ENCODE measurements at places on chromosomes 6 and 20.

DNA sequence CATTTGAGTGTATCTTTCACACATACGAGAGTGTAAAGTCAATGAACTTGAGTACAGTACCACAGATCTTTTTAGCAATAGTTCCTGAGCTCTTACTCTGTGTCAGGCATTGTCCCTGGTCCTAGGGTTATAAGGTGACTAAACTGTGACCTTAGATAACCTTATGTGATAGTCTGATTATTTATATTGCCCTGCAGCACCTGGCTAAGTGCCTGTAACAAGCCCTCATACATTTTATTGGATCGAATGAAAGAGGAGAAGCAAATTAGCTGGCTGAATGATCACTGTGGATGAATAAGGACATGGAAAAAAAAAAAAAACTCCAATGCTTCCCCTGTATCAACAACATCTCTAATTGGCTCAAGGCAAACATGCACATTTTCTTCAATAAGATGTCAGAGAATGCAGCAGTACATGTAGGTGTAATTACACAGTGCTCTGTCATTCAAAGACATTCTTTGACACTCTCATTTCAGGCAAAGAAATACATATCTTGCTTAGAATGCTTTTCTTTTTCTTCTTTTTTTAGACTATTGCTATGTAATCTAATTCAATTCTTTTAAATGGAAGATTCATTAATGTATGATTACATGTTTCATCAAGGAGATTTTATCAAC is 153.4 kb downstream of the PHACTR1 start:
- DNase-seq: no peak

DNA sequence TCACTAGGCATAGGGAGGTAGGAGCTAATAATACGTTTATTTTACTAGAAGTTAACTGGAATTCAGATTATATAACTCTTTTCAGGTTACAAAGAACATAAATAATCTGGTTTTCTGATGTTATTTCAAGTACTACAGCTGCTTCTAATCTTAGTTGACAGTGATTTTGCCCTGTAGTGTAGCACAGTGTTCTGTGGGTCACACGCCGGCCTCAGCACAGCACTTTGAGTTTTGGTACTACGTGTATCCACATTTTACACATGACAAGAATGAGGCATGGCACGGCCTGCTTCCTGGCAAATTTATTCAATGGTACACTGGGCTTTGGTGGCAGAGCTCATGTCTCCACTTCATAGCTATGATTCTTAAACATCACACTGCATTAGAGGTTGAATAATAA is 1.1 kb downstream of the HFE start:
- DNase-seq: peak; percentile 21

DNA sequence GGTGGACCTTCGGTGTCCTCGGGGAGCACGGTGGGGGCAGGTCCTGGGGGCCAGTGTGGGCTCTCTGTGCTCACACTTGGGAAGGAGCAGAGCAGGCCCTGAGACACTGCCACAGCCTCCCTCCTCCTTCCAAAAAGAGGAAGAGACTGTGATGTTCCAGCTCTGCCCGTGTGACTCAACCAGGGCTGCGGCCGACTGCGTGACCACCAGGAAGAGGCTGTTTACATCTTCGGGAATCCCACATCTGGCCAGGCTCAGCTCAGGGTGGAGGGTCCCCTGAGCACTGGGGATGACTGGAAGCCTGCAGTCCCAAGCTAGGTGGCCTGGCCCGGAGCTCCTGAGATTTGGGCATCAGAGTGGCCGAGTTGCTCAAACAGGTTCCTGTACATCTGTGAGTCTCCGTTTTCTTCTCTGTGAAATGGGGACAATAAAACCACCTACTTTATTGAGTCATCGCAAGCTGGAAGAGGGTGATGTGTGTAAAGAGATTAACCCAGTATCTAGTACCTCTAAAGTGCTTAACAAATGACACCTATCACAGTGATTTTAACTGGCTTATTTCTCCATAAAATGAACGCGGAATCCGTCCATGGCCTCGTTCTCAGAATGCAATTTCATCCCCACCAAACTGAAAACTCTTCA is 242.1 kb downstream of the DLL1 start:
- DNase-seq: peak; percentile 30

DNA sequence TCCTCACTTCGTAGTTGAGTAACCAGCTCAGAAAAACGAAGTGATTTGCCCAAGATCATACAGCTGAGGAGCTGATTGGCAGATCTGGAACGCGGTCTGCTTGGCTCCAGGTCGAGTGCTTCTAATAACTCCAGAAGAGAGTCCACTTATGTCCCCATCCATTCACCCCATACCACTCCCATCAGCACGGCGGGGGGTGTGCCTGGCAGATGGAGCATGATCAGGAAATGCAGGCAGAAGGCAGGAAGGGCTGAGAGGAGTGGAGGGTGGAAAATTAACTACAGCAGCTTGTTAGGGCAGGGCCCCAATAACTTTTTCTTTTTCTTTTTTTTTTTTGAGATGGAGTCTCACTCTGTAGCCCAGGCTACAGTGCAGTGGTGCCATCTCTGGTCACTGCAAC is 15.0 kb downstream of the FITM2 start:
- DNase-seq: no peak

DNA sequence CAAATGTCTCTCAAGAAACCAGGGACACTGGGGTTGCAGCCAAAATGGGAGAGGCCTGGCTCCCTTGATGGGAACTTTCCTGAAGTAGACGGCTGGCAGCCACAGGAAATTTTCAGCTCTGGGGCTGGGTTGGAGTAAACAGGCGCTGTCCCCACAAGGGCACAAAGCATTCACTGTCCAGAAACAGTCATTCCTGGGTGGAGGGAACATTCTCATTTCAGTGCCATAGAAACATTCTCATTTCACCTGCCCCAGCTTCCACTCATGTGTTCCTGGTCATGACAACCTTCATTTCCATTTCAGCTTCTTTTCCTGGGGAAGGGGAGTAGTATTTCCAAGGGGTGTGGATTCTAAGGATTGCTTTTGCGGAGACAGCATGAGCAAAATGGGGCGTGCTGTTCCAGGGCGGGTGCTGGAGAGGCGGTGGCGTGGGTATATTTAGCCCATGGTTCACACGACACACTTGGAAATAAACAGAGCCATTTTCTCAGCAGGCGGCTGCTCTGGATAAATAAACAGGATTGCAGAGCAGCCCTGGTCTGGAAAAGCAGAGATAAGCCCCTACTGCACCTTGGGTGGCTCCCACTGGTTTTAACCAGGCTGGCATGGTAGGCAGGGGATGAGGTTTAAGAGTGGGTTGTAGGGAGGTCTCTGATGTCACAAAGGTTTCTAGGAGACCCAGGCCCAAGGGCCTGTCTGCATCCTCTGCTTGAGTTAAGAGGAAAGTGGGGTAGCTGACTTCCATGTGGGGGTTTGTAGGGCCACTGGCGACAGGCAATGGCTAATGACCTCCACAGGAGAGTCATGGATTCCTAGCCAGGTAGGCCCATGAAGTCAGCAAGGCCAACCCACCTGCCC is 32.9 kb downstream of the COX4I2 start:
- DNase-seq: no peak

GRCh38 chr6:168286116-168286515 is 33.5 kb downstream of the DACT2 start:
- no peak for DNase-seq

DNA sequence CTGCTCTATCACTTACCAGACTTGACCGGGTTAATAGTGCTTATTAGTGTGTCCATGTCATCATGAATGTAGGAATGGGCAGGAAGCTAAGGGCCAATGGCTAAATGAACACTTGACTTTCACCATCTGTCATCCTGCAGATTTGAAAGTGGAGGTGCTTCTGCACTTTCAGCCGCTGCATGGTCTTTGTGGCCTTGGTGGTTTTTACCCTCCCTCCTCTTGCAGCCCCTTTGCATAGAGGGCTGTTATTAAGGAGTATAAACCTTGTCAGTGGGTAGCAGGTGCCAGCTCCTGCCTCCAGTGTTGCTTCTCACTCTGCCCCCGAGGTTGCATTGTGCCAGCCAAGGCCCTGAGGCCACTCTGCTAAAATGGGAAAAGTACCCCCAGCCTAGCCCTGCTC is 122.2 kb upstream of the TNFAIP3 start:
- DNase-seq: no peak

DNA sequence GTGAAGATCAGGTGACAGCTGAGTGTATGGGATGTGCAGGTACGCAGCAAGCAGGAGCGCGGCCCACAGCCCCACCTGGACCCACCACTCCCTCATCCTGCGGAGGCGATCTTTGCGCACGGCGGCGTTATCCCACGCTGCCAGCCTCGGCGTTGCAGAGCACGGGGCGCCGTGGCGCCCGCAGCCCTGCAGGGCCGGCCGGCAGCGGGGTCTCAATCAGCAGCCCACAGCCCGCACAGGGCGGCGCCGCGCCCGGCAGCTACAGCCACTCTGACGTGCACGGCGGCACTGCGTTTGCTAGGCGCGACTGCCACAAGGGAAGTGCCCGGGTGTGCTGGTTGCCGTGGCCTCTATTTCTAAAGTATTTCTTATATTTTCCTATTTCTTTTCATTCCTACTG is 46.9 kb downstream of the LAMA2 start:
- DNase-seq: no peak

DNA sequence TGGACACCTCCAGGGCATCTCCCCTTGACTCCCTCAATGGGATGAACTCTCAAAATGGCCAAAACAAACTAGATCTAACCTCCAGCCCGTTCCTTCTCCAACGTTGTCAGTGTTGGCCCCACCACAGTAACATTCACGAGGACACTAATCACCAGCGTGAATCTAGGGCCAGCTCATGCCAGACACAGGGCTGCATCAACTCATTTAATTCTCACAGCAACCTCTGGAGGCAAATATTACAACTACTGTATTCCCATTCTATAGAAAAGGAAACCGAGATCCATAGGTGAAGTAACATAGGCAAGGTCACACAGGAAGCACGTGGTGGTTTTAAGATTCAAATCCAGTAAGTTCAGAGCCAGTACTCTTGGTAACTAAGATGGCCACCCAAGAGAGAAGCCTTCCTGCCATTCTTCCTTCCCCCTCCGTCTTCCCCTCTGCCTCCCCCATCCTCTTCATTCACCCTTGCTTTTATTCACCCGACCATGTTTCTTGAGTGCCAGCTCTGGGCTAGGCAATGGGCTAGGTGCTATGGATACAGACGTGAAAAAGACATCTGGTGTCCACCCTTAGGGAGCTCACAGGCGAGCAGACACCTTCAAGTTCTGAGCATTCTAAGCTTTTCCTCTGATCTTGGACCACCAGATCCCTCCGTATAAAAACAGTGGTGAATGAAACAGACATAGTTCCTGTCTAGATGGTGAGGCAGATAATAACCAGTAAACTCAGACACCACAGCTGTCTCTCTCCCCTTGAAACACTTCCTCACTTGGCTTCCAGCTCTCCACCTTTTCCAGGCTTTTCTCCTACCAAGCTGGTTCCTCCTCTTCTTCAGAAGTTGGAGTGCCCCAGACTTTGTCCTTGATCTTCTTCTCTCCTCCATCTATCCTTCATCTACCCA is 9.6 kb downstream of the CCM2L start:
- no peak for DNase-seq

DNA sequence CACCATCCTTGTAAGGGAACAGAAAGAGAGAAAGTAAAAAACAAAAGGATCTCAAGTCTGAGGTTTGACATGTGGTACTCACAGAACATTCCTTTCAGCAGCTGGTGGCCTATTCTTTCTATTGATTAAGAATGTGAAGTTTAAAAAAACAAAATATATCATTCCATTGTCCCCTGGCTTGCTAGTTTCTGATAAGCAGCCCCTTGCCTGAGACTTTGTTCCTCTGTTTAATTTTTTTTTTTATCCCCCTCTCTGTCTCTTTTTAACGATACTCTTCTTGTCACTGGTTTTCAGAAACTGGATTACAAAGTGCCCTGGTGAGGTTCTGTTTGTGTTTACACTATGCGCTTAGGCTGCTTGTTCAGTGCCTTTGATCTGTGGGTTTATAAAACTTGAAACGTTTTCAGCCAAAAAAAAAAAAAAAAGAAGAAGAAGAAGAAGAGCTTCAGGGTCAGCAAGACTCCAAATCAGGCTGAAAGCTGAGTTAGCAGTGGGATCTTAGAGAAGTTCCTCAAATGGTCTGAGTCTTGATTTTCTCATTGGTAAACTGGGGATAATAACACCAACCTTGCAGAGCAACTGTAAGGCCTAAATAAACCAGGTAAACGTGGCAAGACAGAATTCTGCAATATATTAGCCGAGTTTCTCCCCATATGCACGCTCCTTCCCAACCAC is 45.1 kb upstream of the SLC22A23 start:
- no peak for DNase-seq

GRCh38 chr20:32316667-32317066 is 39.2 kb downstream of the KIF3B start:
- DNase-seq: no peak

DNA sequence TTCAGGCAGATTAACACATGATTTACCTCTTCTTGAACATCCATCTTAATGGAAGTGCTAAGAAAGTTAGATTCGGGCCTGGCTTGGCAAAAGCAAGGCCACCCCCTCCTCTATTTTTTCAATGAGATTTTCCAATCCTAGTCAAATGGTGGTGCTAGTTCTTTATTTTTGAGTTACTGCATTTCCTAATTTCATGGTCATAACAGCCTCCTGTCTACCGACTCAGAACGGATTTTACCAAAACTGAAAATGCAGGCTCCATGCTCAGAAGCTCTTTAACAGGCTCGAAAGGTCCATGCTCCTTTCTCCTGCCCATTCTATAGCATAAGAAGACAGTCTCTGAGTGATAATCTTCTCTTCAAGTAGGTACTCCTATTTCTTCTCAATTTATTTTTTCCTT is 117.2 kb upstream of the ESR1 start:
- no peak for DNase-seq

DNA sequence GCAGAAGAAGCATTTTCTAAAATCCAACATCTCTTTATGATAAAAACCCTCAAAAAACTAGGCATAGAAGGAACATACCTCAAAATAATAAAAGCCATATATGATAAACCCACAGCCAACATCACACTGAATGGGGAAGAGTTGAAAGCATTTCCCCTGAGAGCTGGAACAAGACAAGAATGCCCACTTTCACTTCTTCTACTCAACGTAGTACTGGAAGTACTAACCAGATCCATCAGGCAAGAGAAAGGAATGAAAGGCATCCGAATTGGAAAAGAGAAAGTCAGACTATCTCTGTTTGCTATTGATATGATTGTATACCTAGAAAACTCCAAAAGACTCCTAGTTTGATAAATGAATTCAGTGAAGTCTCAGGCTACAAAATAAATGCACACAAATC is 7.9 kb upstream of the CDK19 start:
- no peak for DNase-seq

- DNase-seq: peak; percentile 44
These were observed 51.6 kb upstream of the FAM184A start for GRCh38 chr6:119129968-119130484.

GRCh38 chr6:159324596-159324995 is 155.4 kb downstream of the FNDC1 start:
- no peak for DNase-seq

GRCh38 chr20:41577129-41578009 is 40.8 kb downstream of the CHD6 start:
- peak; percentile 73 for DNase-seq
